Stimulated activated memory B cell treated with anti-CD40 and anti-IgM and Interleukin-4, amounts not matched to agents 10 μg/mL and 1 μg/mL and 100 μg/mL, for 72 hours (primary cell): ENCODE measurements at places on chromosomes 4 and X.

GRCh38 chr4:25779021-25779420 lies 83.8 kb downstream of the SEL1L3 start:
- ATAC-seq, result no peak

- peak; percentile 74 for ATAC-seq
Measured at GRCh38 chr4:42282081-42282901, 115.0 kb upstream of the SHISA3 start.

GRCh38 chr4:138698641-138699040 lies 316.9 kb upstream of the NOCT start:
- no peak for ATAC-seq

GRCh38 chr4:110294165-110294564 lies 95.8 kb upstream of the ELOVL6 start:
- ATAC-seq, result no peak

DNA sequence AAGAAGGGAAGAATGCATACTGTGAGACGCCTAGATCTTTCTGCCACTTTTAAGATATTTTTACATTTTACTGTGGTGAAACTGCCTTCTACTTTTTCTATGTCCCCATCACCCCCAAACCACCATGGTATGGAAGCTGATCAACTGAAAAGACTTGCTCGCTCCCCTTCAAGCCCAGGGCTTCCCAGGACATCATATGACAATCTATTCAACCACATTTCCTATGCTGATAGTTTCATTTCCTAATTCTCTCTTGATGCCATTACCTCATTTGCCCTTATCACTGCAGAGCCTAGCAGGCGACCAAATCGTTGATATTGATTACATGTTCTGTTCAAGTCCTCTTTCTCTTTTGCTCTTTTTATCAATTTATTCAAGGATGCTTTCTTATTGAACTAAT lies 40.1 kb upstream of the KLHL34 start:
- peak; percentile 78 for ATAC-seq

- no peak for ATAC-seq
Measured at GRCh38 chr4:149347139-149347538, 468.5 kb downstream of the IQCM start.

DNA sequence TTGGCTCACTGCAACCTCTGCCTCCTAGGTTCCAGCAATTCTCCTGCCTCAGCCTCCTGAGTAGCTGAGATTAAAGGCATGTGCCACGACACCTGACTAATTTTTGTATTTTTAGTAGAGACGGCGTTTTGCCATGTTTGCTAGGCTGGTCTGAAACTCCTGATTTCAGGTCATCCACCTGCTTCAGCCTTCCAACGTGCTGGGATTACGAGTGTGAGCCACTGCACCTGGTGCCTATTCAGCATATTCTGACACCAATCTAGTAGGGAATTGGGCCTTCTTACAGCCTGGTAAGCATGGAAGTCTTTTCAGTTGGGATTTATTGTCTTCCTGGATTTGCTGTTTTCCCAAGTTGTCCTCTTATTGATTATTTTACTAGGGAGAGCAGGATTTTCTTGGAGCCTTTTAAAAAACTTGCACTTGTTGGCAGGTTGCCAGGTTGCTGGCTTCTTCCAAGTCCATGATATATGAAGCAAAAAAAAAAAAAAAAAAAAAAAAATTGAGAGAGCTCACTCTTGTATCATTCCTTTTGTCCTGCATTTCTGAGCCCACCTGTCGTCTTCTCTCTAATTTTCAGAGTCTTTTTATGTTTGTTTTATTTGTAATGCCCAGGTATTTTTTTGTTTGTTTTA lies 43.7 kb downstream of the TMPRSS11E start:
- no peak for ATAC-seq

- peak; percentile 1 for ATAC-seq
Measured at GRCh38 chr4:73070074-73070390, 516 bp upstream of the COX18 start.

- no peak for ATAC-seq
Measured at GRCh38 chr4:19256823-19257222, 994.9 kb upstream of the SLIT2 start.

GRCh38 chr4:155265113-155265512 lies 56.7 kb downstream of the NPY2R start:
- ATAC-seq, result no peak

DNA sequence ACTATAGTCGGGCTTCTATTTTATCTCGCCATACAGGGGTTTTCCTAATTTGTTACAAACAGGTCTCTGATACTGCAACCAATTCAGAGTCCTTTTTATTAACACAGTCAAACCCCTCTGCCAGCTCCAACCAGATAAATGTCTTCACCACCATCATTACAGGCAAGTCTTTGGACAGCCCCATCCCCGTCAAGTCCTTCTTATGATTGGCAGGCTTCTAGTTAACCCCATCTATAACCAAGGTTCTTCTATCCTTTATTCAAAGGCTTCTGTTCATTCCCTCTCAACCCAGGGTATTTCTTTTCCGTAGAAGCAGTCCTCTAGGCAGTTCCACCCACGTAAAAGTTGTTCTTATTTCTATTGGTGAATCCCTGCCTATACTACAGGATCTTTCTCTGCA lies 29.9 kb upstream of the FOXR2 start:
- no peak for ATAC-seq

DNA sequence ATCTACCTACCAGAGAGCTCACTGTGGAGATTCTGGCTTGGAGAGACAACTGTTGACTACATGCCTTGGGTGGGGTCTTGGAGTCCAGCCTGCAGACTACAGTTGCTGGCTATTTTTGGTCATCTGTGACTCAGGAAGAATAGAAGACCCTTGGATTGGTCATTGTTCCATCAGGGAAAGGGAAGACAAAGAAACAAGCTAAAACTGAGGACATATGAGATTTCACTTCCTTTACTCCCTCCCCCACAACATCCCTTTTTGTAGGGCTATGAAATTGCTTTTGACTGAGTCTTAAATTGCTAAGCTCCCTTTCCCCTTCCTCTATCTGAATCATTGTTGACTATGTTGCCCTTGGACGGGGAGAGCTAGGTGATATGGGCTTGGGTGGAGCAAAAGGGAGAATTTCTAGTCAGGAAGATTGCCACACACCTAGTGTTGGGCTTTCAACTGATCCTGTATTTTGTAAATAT lies 11.7 kb downstream of the MSN start:
- no peak for ATAC-seq

DNA sequence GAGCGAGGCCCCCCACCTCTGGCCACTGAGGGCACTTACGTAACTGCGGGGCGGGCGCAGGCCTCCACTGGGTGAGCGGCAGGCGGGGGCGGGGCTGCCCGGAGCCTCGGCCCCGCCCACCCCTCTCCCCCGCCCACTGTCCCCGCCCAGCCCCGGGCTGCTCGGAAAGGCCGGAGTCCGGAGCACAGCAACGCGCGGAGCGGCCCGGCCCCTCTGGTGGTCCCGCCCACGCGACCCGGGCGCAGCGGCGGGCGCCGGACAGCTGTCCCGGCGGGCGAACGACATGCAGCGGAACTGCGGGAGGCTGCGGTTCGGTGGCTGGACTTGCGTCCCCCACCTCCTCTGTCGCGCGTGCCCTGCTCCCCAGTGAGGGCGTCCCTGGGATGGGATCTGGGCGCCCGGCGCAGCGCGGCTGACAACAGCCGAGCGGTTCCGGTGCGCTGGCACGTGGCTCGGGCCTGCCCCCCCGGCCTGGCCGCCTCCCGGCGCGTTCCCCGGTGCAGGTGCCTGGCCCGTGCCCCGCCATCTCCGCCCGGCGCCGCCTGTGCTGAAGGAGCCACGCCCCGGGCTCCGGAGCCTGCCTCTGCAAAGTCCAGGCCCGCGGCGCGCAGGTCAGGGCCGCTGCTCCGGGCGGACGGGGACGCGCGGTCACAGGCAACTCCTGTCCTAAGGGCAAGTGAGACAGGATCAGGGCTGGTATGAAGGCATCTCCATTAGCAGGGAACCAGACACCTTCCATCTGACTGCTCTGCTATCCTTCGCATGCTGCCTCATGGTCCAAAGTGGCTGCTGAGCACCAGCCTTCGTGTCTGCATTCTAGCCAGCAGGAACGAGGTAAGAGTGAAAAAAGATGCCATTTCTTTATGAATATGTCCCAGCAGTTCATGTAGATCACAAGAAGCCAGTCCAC lies 21.8 kb upstream of the JAKMIP1 start:
- ATAC-seq, result no peak

DNA sequence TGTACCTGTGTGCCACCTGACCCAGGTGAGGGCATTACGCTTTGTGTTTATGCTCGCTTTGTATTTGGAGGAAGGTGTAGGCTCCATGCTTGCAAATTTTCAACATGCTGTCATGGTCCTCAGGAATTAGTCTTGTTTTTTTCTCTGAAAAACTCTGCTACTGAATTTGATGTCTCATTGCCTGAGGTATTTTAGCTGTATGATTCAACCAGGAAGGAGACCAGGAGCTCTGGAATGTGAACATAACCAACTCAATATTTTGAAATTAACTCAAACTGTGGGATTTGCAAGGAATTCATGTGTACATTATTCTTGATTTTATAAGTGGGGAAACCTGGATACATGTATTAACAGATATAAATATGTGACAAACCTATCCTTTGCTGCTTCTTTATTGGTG lies 134.1 kb downstream of the SLC4A4 start:
- ATAC-seq, result no peak

- no peak for ATAC-seq
Measured at GRCh38 chr4:83589279-83589678, 53.4 kb downstream of the GPAT3 start.

DNA sequence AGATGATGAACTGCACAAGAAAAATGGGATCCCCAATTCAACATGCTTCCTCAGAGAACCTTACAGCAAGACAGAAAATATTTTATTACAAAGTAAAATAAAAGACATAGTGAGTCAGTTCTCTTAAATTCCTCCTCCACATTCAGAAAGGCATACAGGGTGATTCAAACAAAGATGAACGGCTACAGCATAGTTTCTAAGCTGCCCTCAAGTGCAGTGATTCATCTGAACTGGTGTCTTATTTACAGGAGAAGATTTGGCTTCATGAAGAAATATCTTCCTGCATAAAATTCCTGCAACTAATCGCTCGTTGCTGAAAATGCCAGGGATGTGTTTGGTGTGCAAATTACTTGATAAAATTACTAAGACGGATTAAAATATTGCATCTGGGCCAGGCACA lies 103.6 kb downstream of the PRKX start:
- no peak for ATAC-seq

DNA sequence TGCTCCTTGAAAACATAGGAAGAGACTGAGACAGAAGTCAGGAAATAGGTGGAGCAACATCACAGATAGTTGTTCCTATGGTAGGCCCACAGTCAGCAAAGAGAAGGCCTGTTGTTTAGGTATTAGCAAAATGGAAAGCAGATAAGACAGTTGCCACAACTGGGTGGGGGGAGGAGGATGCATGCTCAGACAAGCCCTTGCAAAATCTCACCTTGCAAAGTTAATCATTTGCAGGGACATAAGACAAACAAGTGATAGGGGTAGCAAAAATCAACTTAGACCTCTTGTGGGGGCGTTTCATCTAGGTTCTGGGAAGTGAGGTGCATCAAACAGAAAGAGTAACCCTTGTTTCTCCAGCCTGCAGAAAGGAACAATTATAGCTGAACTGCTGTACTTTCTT lies 30.7 kb downstream of the SERPINA7 start:
- no peak for ATAC-seq

- peak; percentile 14 for ATAC-seq
Measured at GRCh38 chr4:68349279-68349648, 626 bp downstream of the YTHDC1 start.

GRCh38 chrX:2577844-2578466 lies 77.2 kb upstream of the DHRSX start:
- no peak for ATAC-seq

GRCh38 chr4:124018383-124019317 lies 622.1 kb downstream of the SPRY1 start:
- peak; percentile 57 for ATAC-seq

- no peak for ATAC-seq
Measured at GRCh38 chr4:83605744-83606172, 69.8 kb downstream of the GPAT3 start.

DNA sequence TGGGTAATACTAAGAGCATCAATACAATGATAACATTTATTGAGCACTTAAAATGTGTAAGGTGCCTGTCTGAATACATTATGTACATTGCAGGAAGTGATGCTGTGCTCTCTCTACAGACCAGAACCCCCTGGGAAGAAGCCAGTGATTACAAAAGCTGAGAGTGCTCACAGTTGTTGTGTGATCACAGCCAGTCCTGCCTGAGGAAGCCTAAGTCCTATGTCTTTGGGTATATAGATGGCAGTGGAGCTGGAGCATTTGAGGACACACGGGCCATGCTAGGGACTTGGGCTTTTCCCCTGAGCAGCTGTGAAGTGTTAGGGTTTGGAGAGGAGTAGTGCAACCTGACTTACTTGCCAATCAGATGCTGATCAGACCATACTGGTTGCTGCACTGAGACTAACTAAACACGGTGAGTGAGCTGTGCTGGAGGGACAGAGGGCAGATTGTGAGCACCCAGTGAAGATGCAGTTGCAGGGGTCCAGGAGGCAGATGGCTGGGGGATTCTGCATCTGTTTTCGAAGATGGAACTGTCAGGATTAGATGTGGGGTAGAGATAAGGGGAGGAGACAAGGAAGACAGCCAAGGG lies 60.8 kb upstream of the TBC1D14 start:
- no peak for ATAC-seq

GRCh38 chr4:176298664-176299063 lies 21.1 kb upstream of the SPCS3 start:
- no peak for ATAC-seq

GRCh38 chr4:172497321-172497720 lies 671.3 kb upstream of the GALNT7 start:
- ATAC-seq, result no peak

DNA sequence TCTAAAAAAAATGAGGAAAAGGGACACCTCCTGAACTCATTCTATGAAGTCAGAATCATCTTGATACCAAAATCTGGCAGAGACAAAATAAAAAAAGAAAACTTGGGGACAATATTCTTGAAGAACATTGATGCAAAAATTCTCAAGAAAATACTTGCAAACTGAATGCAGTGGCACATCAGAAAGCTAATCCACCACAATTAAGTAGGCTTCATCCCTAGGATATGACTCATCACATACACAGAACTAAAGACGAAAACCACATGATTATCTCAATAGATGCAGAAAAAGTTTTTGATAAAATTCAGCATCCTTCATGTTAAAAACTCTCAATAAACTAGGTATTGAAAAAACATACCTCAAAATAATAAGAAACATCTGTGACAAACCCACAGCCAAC lies 98.3 kb downstream of the FAM47B start:
- no peak for ATAC-seq

DNA sequence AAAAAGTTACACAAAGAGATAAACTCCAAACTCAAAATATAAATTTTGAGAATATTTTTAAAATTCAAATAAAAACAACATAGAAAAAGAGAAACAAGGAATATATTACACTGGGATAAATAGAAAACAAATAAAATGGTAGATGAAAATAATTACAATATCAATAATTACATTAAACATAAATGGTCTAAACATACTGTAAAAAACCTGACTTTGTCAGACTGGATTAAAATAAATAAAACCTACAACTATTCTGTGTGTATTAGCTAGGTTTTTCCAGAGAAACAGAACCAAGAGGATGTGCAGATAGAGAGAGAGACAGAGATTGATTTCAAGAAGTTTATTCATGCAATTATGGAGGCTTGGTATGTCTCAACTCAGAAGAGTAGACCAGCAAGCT lies 126.5 kb downstream of the LRBA start:
- no peak for ATAC-seq
